Cardiac fibroblast (primary cell): ENCODE measurements at places on chromosomes 4 and X.

- peak; percentile 48 for DNase-seq
These were observed 716 bp downstream of the KIT start for GRCh38 chr4:54658252-54659093.

DNA sequence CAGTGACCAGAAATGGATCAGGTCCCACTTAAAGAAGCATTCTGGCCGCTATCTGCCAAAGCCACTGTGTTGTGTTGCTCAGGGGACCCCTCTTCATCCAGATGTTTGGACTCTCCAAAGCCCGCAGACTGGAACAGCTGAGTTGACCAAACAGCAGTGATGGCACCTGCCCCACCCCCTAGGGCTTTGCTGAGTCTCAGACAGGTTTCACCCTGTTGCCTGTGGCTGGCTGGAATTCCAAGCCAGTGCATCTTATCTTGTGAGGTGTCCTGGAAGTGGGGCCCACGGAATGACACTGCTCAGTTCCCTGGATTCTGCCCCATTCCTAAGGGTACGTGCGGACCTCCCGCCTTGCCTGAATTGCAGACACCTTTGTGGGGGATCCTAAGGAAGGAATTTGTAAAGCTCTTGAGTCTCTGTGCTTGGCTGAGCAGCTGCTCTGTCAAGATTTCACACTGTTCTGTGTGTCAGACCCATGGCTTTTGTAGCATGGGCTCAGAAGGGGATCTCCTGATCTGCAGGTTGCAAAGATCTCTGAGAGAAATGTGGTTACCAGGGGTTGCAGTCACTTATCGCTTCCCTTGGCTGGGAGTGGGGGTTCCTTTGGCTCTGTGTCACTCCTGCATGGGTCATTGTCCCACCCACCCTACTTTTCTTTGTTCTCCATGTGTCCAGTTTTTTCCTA is 1707.9 kb upstream of the PCDH10 start:
- no peak for DNase-seq

GRCh38 chr4:140071806-140072205 is 82.2 kb downstream of the MAML3 start:
- DNase-seq: peak; percentile 97

GRCh38 chrX:134374294-134374693 is 85.7 kb upstream of the HPRT1 start:
- peak; percentile 10 for DNase-seq

- DNase-seq: peak; percentile 25
These were observed 10.6 kb upstream of the BCOR start for GRCh38 chrX:40108162-40108958.

DNA sequence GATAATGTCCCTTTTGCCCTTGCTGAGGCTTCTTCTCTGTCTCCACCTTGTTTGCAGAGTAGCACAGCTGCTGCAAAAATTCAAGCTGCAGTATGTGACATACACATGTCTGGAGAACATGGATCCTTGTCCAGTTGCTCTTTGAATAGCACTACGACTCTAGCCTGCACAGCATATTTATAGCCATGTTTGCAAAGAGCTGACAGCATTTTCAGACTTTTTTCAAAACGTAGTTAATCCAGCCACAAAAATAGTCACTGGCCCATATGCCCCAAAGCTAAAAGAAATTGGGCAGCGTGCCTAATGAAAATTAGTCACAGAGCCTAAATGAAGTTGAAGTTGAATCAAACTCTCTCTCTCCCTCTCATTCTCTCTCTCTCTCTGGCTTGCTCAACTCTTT is 17.5 kb downstream of the SLC16A2 start:
- no peak for DNase-seq

DNA sequence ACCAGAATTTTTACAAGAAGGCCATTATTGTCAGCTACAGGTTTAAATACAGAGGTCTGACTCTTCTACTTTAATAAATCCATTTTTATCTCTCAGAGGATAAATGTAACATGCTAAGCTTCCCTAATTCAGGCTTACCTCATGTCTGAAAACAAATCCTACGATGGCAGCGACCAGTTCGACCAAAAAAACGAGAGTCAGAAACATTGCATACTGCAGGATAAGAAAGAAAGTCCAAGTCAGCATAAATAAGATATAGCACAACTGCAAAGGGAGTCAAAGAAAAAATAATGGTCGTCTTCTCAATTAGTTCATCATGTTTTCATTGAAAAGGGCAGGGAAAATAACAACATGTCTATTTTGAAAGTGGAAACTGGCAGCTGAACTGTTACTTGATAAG is 1.6 kb downstream of the TSPAN6 start:
- DNase-seq: no peak

DNA sequence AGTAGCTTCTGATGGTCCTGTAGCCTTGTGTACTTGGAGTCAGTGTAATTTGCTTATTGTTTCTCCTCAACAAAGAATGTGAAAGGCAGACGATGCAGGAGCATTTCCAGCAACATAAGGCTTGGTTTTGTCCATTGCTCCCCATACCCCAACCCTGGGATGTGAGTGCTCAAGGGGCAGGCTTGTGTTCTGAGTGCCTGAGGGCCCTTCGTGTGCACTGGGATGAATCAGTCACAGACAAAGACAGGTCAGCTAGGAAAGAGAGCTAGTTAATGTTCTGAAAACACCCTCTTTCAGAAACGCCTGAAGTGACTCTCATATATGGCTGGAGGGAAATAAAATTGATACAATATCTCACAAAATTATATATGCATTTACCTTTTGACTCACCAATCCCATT is 59.1 kb downstream of the PRPS1 start:
- no peak for DNase-seq

- DNase-seq: no peak
These were observed 330.9 kb downstream of the BCOR start for GRCh38 chrX:39766855-39767254.

- DNase-seq: no peak
These were observed 46.6 kb downstream of the FAM193A start for GRCh38 chr4:2583092-2583491.

DNA sequence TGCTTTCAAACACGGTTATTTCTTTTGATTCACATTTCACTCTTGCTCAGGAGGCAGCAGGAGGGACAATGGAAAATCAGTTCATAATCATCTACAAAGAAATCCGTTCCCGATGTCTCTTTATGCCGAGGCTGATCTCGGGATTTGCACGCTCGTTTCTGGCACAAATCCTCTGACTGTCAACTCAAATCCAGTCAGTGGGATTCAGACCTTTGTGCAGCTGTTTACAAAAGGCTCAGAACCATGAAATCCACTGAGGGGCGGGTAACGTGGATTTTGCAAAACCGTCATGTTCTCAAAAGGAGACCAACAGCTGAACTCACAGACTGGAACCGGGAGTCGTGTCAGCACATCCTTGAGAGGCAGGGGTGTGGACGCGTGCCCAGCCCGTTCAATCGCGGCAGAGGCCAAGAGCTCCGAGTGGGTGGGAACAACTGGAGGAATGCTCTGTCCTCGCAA is 46.4 kb downstream of the ACOX3 start:
- DNase-seq: peak; percentile 84

- peak; percentile 30 for DNase-seq
These were observed 47.6 kb downstream of the SPIN3 start for GRCh38 chrX:56947699-56948098.

GRCh38 chr4:89434364-89434988 is 126.9 kb upstream of the GPRIN3 start:
- peak; percentile 62 for DNase-seq

DNA sequence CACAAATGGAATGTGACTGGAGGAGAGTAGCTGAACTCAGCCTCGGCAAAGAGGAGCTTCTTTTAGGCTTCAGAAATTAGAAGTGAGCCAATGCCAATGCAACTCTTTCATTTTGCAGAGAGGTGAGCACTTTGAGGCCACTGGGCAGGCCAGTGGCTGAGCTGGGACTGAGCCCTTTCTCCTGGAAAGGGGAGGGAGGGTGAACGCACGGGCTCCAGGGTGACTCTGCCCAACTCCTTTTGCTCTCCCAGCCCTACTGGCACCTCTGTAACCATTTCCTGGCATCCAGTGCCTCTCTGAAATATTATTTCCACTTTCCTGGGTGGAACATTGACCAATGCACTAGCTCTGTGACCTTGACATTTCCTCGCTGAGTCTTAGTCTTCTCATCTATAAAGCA is 88.1 kb downstream of the SLC2A9 start:
- DNase-seq: no peak

DNA sequence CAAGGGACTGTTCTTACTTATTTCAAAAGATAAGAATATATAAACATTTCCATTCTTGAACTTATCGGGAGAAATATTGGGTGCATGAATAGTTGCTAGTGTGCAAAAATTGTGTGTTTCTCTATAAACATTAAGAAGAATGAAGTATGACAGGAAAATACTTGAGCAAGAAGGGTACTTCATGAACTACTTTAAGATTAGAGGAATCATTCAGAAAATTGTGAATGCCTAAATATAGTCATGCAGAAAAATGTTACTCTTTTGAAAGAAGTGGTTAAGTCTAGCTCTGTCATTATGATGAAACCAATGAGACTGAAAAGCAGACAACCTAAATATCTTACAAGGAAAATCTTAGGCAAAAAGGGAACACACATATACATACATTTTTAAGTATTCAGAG is 207.8 kb upstream of the PCDH18 start:
- DNase-seq: no peak

- no peak for DNase-seq
These were observed 148.0 kb upstream of the JADE1 start for GRCh38 chr4:128661479-128661878.

GRCh38 chr4:180028682-180029081 is 2214.5 kb upstream of the TENM3 start:
- DNase-seq: no peak

- DNase-seq: no peak
These were observed 30.6 kb downstream of the TACC3 start for GRCh38 chr4:1751919-1752283.

DNA sequence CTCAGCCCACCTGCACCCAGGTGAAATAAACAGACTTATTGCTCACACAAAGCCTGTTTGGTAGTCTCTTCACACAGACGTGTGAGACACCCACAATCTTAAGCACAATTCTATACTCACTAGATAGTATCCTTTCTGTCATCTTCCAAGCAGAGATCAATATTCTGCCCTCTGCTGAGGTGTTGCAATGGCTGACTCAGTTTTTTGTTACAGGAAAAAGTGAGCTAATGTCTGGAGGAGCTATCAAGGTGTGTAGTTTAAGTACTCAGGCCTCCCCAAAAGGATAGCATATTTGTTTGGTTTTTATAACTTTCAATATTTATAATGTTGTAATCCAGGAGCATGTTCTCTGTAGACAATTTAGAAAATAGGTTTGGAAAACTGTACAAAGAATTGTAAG is 775.2 kb upstream of the POU3F4 start:
- no peak for DNase-seq

- no peak for DNase-seq
These were observed 112.7 kb downstream of the CLCN5 start for GRCh38 chrX:50035126-50035525.

DNA sequence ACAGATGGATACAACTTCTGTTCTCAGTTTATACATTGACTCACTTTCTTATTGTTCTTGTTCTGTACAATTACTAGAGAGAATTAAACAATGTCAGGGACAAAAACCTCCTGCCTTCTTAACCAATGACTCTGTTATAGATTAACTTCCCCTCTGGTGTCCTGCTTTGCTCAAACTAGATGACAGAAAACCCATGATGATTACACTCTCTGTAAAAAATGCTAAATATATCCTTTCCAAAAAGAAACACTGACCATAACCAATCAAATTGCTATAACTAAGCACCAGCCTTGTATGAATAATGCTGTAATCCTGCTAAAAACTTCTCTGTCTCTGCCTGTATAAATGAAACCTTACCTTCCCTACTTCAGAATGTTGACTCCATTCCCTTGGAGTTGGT is 29.8 kb upstream of the IL13RA2 start:
- DNase-seq: peak; percentile 49

- peak; percentile 29 for DNase-seq
These were observed 868.5 kb upstream of the SLIT2 start for GRCh38 chr4:19382993-19383756.

GRCh38 chrX:35380808-35381700 is 417.1 kb upstream of the MAGEB16 start:
- peak; percentile 5 for DNase-seq
